ENCODE measurements at places on chromosomes 1 and 21. TPM values are rescaled to one million over a fixed set of nuclear protein-coding genes. Genes with fewer than 3 reads are reported as not detected.

TMIGD3 gene
- total RNA-seq = not detected

GPR52 gene
- total RNA-seq = 0.50 TPM

RUNX3 gene
- not detected for total RNA-seq

NBPF6 gene
- total RNA-seq = not detected
